ENCODE measurements at places on chromosomes 3 and 15. TPM values are rescaled to one million over a fixed set of nuclear protein-coding genes. Genes with fewer than 3 reads are reported as not detected.

- DNase-seq, result no peak
Observed at GRCh38 chr3:76010252-76010651, 224.9 kb upstream of the ZNF717 start.

DNA sequence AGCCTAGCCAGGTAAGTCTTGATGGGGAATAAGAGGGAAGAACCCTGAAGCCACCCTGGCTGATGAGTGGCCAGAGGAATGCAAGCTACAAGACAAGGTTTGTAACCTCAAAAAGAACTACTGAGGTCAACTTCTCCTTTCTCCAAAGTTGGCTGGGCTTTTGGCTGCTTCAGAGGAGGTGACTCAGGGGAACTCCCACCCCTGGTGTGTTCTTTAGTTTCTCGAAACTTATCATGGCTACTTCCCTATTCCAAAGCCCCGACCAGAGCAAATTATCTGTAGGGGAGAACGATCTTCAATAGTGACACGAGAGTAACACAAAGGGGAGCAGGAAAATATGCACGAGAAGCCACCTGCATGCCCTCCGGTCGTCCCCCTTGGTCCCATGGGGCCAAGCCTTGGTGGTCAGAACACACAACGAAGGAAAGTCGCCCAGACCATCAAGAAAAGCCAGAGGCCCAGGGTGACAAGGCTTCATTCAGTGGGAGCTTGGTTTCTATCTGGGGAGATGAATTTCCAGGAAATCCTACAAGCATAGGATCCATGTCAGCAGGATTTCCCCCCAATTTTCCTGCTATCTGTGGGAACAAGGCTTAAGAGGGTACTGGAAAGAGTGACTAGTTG, 6.5 kb upstream of the BCL2A1 start:
- DNase-seq, result no peak

CFAP20DC gene
- 0.49 TPM for total RNA-seq

SLC9C1 gene
- 0.94 TPM for total RNA-seq

- DNase-seq, result no peak
Observed at GRCh38 chr3:85846940-85847339, 888.2 kb downstream of the CADM2 start.

- no peak for DNase-seq
Observed at GRCh38 chr15:49379996-49380395, 43.0 kb upstream of the FGF7 start.

- peak; percentile 75 for DNase-seq
Observed at GRCh38 chr3:15319575-15319974, 12.8 kb downstream of the SH3BP5 start.

All from sciatic nerve (tissue), 2 donors.